AG04450 (cell line): ENCODE measurements at places on chromosomes 12 and 14.
A peak's percentile ranks its signal among the peaks of the same experiment; 100 is the strongest.

GRCh38 chr12:3998397-3998796 is 125.2 kb upstream of the PARP11 start:
- no peak for DNase-seq

GRCh38 chr12:68538726-68539614 is 71.7 kb upstream of the RAP1B start:
- no peak for DNase-seq

GRCh38 chr12:100311317-100311716 is 44.3 kb downstream of the SCYL2 start:
- no peak for DNase-seq

GRCh38 chr12:7758766-7759140 is 6.3 kb upstream of the NANOGNB start:
- DNase-seq, result no peak

GRCh38 chr14:104689109-104689880 is at the start of gene INF2:
TSS of gene INF2 (plus strand) at chr14:104689618. CDS start at chr14:104701366, 11,748 bp downstream.
- no peak for DNase-seq

- peak; percentile 34 for DNase-seq
These were observed 170.2 kb downstream of the BCAT1 start for GRCh38 chr12:24778486-24779304.

DNA sequence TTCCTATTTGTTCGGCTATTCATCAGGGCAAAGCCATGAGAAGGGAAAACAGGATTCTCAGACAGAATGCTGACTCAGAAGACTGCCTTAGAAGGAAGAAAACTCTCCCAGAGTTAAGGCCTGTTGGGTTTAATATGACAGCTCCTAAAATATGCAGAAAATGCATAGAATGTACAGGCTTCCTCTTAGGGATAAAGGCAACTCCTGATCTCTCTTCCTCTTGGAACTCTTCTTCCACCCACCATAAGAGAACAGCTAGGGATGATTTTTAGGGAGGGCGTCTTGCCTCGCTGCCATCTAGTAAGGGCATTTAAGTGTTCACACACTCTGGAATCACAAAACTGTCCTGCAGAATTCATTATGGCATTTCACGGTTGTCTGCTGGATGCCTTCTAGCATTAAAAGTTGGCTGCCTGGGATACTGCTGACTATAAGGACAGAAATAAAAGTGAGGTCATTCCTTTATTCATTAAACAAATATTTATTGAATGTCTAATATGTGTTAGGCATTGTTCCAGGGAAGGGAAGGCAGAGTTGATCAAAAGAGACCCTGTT is 73.7 kb downstream of the DCAF5 start:
- DNase-seq, result peak; percentile 72

DNA sequence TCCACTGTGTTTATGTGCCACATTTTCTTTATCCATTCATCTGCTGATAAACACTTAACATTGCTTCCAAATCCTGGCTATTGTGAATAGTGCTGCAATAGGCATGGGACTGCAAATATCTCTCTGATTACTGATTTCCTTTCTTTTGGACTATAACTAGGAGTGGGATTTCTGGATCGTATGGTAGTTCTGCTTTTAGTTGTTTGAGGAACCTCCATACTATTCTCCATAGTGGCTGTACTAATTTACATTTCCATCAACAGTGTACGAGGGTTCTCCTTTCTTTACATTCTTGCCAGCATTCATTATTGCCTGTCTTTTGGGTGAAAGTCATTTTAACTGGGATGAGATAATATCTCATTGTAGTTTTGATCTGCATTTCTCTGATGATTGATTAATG is 47.6 kb downstream of the TAOK3 start:
- no peak for DNase-seq

DNA sequence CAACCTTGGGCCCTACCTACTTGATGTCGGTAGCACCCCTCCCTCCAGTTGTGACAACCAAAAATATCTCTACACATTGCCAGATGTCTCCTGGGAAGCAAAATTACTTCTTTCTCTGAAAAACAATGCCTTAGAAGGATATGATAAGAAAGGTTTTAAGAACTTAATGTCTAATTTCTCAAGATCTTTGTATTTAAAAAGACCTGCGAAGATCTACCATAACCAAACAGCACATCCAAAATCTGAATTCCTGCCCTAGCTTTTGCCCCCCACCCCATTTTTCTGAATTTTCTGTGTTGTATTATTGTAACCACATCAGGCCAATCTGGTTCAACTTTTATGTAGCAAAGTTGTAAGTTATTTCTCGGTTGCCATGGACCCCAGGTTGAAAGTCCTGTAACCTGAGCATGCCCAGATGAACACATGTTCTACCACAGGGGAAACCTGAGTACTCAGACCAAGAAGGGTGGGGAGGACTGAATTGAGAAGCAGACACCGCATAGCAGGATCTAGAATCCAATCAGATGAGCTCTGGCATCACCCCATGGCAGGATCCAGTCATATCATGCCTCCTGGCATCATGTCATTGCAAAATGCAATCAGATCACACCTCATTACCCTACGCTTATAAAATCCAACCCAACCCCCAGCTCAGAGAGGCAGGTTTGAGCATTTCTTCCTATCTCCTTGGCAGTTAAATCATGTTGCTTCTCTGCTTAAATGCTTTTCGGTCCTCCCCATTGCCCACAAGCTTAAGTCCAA is 8.7 kb downstream of the TMEM253 start:
- no peak for DNase-seq

- no peak for DNase-seq
These were observed 8.4 kb downstream of the ANO6 start for GRCh38 chr12:45224311-45224710.

DNA sequence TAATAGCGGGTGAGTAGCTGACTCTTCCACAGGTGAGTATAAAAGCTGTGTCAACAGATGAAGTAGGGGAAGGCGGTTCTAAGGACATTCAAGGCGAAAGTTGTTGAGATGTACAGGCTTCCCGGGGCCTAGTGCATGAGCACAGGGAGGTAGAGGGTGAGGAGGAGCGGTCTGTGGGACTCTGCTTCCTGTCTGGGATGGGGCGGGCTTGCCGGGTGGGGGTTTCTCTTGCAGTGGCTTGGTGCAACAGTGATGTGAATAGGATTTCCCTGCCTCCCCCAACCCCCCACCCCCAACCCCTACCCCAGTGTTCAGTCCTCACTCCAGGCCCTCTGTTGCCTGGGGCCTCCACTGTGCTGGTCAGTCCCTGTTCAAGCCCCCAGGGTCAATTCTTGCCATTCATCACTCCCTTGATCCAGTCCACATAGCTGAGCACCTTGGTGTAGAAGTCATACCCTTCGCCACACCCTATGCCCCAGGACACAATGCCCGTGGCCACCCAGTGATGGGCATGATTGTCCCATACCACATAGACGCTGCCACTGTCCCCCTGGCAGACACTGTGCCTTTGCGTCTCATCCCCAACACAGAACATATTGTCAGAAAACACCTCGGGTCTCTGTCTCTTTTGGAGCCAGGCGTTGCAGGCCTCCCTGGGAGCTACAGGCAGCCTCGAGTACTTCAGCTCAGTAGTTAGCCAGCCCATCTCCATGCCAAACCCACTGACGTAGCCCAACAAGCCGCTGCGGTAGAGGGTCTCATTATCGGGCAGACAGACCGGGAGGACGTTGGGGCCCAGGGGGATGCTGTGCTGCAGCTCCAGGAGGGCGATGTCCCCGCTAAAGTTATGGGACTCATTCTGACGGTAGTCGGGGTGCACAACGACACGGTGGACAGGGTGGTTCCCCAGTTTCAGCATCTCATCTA is 4.0 kb upstream of the C1R start:
- DNase-seq, result no peak

DNA sequence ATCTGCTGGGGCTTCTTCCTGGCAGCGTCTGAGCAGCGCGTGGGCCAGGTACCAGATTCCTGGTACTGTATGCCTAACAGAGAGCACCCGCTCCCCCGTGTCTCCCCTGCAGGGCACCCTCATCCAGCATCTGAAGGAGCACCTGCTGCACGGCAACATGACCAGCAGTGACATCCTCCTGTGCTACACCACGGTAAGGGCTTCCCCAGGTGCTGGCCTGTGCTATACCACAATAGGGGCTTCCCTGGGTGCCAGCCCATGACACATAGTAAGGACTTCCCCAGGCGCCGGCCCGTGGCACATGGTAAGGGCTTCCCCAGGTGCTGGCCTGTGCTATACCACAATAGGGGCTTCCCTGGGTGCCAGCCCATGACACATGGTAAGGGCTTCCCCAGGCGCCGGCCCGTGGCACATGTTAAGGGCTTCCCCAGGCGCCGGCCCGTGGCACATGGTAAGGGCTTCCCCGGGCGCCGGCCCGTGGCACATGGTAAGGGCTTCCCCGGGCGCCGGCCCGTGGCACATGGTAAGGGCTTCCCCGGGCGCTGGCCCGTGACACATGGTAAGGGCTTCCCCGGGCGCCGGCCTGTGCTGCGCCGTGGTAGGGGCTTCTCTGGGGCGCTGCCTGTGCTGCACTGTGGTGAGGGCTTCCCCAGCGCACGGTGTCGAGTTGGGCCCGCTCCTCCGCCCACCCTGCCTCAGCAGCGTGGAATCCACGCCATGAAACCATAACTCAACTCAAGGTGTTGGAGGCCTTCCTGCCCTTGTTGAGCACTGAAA is 49.3 kb downstream of the AACS start:
- no peak for DNase-seq

- DNase-seq, result no peak
These were observed 480.3 kb downstream of the BCL11B start for GRCh38 chr14:98791661-98792060.

DNA sequence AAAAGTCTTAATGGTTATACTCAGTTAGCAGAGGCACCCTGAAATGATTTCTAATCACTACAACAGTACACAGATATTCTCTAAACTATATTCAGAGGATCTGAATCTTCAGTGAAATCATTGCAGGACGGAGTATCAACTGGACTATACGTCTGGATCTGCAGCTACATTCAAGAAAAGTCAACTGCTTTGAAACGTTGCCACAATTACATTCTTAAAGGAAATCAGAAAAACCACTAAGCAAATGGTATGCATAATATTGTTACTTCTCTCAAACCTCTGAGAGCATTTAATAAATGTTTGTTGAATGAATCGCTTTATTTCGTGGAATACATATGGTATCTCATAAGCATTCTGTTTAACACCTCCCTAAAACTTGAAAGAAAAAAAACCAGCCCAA is 67.4 kb downstream of the MED13L start:
- no peak for DNase-seq

- no peak for DNase-seq
These were observed 360.9 kb upstream of the NAV3 start for GRCh38 chr12:77469578-77470333.

DNA sequence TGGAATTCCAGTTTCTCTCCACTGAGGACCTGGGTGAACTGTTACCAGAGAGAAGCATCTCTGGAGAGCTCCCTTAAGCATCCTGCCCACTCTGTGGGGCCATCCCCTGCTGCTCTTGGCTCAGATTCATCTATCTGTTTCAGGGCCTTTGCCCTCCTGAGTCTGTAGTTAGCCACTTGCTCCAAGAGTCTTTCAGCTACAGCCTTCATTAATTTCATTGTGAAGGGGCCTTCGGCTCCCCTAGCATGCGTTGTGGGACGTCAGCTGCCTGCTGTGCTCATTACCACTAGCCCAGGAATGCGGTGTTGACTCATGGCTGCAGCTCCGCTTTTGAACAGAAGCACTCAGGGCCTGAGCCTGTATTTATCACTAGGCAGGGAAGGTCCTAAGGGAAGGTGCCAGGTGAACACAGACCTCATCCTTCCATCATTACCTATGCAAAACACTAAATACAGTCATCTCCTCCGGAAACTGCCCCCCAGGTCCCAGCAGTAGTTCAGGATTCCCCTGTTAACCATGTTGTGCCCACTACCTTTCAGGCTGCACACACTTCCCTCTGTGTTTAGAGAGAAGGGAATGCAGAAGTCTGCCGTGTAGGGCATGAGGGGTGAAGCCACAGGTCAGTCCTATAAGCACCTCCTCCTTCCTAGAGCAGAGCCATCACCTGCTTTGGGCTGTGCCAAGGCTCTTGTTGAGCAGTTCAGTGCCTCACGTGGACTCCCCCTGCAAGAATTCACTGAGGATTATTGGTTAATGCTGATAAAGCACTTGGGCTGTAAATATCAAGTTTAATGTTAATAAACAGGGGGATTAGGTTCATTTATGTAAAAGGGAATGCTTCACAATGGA is 191.4 kb downstream of the CACNA1C start:
- DNase-seq, result peak; percentile 88

GRCh38 chr14:68701001-68701741 is 91.7 kb downstream of the ZFP36L1 start:
- DNase-seq, result no peak

GRCh38 chr14:62301911-62302310 is 539.7 kb downstream of the SNAPC1 start:
- DNase-seq, result peak; percentile 48

DNA sequence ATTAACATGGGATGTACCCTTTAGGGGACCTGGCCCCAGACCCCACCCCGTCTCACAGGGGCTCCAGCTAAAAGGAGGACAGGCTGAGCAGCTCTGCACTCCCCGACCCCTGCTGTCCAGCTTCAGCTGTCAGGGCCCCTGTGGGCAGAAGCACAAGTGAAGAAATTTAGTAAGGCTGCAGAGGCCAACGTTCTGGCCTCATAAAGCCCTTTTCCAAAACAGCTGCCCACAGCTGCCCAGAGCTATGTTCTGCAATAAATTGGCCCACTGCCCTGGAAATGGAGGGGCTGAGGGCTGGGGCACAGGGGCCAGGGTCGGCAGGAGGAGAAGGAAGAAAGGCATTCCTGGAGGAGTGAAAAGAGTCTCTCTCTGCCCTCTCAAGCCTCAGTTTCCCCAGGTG is 357.1 kb downstream of the BCL11B start:
- no peak for DNase-seq

DNA sequence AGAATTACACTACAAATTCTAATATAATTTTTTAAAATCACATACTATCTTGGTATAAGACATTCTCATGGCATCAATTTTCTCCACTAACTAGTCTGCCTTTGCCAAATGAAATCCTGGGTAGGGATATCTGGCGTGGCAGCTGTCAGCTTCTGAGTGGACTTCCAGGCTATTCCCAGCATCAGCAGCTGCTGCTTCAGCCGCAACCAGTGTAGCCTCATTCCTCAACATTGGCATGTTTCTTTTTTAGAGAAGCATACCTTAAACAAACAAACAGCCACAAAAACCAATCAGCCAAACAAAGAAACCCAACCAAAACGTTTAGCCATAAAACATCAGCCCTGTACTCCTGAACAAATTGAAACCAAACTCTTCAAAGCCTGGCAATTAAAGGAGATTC is 235.8 kb downstream of the SSPN start:
- no peak for DNase-seq

DNA sequence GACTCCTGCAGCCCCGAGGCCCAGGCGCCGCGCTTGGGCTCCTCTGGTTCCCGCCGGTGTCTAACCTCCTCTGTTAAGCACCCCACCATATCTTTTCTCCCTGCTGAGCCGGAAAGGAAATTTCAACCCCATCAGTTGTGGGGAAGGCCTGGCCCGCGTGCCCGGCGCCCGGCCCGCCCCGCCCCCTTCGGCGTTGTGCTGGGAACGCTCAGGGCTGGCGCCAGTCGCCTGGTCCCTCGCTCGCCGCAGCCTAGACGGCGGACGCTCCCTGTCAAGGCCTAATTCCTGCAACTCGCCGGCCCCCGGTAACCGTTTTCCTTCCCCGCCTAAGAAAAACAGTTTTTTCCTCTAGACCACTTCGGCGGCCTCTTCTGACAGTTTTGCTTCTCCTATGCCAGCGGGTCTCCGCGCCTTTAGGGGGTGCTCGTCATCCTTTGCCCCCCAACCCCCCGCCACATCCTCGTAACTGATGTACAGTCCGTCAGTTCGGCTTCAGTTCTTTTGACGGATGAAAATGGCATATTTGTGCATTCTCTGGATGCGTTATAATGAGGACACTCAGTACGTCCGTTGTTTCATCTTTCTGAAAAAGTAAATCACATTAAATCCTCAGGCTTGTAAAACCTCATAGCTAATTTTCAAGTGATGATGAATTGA is 506 bp upstream of the NAP1L1 start:
- DNase-seq, result no peak
